ENCODE measurements at places on chromosomes 3 and 15.

DNA sequence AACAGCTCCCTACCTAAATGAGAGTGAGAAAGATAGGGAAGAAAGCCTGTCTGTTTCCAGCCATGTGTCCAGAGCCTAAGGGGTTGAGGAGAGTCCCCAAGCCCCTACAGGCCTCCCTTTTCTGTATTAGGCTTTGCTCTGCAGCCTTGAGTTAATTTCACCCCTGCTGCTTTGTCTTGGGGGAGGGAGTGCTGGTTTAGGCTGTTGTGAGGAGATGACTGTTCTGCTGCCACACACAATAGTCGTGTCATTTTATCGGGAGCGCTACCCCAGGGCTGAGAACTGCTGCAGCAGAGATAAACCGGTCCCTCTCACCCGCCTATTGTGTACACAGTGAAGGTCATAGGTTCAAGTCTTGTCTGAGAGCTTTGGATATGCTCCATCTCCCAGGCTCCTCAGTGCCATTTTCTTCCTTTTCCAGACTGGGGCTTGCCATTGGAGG, 1.4 kb downstream of the ZNF609 start:
- DNase-seq: no peak

- no peak for DNase-seq
Observed at GRCh38 chr3:148243609-148244008, 454.1 kb upstream of the AGTR1 start.

GRCh38 chr3:49539659-49540560, 14.4 kb upstream of the BSN start:
- DNase-seq: peak; percentile 92

GRCh38 chr15:98946301-98947255, 61.0 kb downstream of the PGPEP1L start:
- DNase-seq: no peak

DNA sequence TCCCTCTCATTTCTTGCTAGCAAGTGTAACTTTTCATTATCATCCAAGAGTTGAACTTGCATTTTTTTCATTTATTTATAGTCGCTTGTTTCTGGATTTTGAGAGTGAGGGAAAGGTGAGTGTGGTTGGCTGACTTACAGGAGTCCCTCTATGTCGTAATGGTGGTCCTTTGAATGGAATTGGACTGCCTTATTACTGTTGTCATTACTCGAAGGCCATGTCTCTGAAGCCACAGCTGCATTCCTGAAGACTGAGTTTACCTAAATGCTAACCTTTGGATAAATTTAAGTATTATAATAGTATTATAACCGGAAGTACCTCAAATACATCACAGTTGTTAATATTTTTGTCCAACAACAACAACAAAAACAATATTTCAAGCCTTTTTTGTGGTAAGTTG, 488.9 kb downstream of the GABRG3 start:
- no peak for DNase-seq

- peak; percentile 65 for DNase-seq
Observed at GRCh38 chr15:50886611-50887345, 21.7 kb upstream of the AP4E1 start.

- DNase-seq: no peak
Observed at GRCh38 chr3:59731943-59732342, 682.1 kb upstream of the CFAP20DC start.

DNA sequence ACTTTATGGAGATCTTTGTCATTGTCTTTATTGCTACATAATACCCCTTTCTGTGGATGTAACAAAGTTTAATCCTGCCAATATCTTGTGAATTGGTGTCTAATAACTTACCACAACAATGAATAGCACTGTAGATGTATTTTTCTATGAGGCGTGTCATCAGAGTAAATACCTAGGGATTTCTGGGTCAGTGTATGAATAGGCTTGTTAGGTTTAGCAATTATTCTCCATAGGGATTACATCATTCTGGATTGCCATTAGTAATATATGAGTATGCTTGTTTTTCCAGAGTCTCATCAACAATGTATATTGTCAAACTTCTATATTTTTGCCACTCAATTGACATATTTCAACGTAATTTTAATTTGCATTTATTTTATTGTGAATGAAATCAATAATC, 67.9 kb downstream of the UNC13C start:
- no peak for DNase-seq

DNA sequence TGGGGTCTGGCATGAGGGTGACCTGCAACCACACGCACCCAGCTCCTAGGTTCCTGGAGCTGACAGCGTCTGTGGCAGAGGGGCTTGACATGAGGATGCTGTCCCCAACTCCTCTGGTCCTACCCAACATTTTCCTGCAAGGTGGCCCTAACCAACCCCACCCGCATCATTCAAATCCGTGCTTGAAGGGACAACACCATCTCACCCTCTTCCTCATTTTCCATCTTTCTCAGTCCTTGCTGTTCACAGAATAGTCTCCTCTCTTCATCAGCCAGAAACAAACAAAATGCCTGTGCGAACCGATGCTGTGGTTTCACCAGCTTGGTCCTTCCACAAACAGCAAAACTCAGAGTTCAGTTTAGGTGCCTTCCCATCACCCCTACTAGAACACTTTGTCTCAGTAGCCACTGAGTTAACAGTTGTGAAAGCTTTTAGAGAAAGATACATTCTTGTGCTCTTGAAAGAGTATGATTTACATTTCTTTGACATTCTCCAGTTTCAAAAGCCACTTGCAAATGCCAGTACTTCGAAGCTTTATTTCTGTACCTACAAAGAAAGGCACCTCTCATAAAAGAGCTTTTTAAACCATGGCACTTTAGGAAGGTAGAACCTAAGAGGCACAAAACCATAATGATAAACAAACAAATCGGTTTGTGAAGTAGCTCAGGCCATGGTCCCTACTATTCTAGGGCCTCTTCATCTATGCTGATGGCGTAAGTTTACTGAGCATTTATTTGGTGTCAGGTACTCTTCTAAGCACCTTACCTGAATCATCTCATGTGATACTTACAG, 360.1 kb downstream of the SHQ1 start:
- DNase-seq: no peak

DNA sequence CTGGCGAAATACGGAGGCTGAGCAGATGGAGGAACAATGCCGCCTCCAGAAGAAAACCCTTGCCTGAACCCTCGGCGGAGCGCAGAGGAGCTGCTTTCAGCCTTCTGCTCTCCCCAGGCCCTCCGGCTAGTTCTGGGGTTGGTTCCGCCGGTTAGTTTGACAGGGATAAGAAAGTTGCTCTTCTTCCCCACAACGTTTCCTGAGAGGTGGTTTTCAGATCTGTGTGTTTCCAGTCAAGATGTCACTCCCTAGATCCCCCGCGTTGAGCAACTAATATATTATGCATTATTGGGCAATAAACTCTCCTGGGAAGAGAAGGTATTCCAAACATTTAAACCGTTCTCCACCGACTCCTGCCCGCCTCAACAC, 551 bp downstream of the NLGN1 start:
- peak; percentile 67 for DNase-seq

GRCh38 chr3:88810455-88810854, 297.0 kb upstream of the EPHA3 start:
- no peak for DNase-seq

DNA sequence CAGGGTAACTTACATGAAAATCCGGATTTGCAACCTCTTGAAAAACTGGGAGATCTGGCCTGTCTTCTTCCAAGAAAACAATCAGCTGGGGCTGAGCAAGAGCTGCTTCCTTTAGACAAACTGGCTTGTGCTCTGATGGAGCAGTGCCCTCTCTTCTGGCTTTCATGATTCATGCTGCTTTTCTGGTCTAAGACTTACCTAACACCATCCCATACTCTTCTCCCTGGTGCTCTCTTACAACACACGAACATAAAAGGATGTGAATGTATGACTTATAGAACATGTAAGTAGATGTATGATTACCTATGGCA, 9.9 kb downstream of the TJP1 start:
- DNase-seq: no peak

- no peak for DNase-seq
Observed at GRCh38 chr3:65114041-65114440, 426.2 kb upstream of the ADAMTS9 start.

DNA sequence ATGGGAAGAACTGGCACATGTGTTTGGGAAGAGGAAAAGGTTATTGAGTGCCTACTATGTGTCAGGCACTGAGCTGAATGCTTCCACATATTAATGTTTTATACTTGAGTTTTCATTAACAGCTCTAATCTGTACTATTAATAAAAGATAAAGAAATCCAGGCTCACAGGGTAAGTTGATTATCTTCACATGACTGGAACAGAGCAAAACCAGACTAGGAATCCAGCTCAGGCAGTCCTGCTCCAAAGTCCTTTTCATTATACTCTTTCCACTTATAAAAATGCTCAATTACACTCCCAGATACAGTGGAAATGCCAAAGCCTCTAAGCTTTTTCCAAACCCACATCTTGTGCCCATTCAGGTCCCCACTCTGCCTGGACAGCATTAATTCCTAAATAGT, 97.6 kb downstream of the TNIK start:
- no peak for DNase-seq

DNA sequence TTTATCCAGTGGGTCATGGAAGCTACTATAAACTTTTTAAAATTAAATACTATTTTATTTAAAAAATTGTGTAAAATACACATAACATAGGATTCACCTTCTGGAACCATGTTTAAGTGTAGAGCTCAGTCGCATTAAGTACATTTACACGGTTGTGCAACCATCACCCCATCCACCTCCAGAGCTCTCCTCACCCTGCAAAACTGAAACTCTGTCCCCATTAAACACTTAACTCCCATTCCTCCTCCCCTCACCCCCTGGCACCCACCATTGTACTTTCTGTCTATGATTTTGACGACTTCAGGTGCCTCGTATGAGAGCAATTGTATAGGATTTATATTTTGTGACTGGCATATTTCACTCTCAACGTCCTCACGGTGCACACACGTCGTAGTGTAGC, 70.7 kb downstream of the APBA2 start:
- DNase-seq: no peak

- DNase-seq: no peak
Observed at GRCh38 chr15:58410353-58410752, 21.4 kb upstream of the LIPC start.

GRCh38 chr3:117553461-117553860, 843.9 kb downstream of the TUSC7 start:
- DNase-seq: no peak

DNA sequence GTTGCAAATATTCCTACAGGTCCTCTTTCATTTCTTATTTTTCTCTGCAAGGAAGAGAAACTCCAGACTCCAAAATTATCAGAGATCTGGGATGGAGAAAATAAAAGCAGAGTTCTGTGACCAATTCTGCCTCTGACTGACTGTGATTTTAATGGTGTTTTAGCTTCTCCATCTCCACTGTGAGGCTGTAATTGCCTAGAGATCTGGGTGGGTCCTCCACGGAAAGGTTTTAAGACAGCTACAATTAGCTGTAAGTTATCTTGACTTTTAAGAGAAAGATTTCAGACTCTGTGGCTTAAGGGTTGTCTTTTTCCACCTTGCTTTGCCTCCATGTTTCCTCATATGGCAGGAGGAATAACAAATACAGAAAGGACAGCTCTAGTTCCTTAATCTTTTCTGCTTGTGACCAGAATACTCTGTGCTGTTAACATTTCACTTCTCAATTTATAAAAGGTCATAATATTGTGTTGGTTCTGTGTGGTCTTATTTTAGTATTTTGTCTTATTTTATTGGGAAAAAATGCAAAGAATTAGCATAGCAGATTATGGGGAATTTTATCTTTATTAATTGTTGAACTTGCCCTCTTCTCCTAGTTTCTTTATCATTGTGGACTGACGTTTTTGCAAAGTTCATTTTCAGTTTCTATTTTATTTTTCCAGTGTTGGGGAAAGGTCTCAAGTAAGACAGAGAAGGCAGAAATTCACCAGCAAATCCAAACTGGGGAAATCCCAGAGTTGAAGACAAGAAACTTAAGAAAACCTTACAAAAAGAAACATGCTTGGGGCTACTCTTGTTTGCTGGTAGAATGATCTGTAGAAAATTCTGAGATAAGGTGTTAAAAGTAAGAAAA, 157.9 kb downstream of the RAP2B start:
- DNase-seq: no peak
